ENCODE measurements at places on chromosomes 3 and 15. TPM values are rescaled to one million over a fixed set of nuclear protein-coding genes. Genes with fewer than 3 reads are reported as not detected.

SUCLG2 gene
- 40.9 TPM for total RNA-seq

AMIGO3 gene
- total RNA-seq, result 0.10 TPM

MYO5C gene
- 8.0 TPM for total RNA-seq

C3orf70 gene
- 6.5 TPM for total RNA-seq

UPK1B gene
- total RNA-seq, result 0.59 TPM

SYNM gene
- total RNA-seq, result 22.0 TPM

FEZF2 gene
- not detected for total RNA-seq

VEPH1 gene
- total RNA-seq, result 6.4 TPM

SLC12A8 gene
- 4.3 TPM for total RNA-seq

Data from skin of body (tissue), 3 donors.